ENCODE measurements at places on chromosomes 7 and 10.

- no peak for DNase-seq
Measured at GRCh38 chr7:2544541-2545188, 10.7 kb downstream of the BRAT1 start.

DNA sequence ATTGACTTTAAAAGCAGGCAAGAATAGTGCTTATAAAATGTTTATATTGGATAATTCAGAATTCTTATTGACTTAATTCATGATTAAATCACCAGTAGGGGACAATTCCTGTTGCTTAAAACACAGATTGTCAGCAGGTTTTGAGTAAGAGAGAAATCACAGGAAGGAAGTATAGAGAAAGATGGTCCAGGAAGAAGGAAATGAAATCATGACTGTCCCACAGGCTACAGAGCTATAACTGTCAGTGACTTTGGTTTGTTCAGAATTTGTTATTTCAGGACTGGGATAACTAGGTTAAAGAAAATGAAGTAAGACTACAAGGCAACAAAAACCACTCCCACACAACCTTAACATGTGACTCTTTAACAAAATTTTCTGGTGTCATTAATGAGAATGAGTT, 6.8 kb downstream of the GNGT1 start:
- DNase-seq: peak; percentile 15

DNA sequence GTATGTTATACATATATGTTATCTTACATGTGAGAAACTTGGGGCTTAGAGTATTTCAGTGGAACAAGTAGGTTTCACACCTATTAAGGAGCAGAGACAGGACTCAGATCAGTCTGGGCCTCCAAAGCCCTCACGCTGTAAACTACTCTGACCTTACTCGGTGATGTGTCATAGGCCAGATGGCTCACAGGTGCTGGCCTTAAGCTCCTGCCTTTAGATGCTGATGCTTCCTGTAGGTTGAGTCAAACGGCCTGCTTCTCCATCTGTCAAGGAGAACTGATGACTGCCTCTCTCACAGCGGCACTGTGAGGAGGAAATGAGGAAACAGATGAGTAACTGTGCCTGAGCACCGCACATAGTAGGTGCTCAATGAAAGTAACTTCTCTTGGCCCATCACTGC, 312.6 kb upstream of the COBL start:
- DNase-seq: no peak

- no peak for DNase-seq
Measured at GRCh38 chr10:91778485-91778884, 19.7 kb upstream of the TNKS2 start.

- DNase-seq: no peak
Measured at GRCh38 chr7:37817996-37818720, 30.2 kb upstream of the NME8 start.

Data from OCI-LY7 (cell line).